ENCODE measurements at places on chromosomes 4 and X.

DNA sequence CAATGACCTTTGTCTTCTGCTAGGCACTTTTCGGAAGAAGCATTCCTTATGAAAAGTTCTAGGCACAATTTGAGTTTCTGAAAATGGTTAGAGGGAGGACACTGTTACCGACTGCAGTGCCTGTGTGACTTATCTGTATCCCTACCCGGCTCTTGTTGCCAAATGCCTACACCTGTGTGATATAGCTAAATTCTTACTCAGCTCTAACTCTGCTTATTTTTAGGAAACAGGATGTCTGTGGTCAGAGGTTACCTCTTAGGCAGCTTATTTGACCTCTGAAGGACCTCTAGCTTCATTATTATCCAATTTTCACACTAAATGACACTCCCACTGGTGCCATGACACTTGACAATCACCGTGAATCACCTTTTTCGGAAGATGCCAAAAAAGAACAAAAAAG is 561.1 kb upstream of the SMIM31 start:
- no peak for DNase-seq

DNA sequence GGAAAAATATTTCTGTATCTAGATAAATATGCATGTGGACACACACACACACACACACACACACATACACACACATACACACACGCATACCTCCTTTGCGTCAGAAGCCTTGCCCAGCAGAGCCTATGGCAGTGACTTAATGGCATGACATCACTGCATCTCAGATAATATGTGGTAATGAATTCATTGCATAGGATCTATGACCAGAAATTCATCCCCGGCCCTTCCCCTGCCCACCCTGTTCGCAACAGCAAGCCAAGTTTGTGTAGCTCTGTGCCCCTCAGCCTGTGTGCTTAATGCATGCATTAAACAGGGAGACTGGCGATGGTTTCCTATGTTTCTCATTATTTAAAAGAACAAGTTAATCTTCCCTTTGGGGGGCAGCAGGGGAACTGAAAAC is 120.7 kb downstream of the NKX6-1 start:
- no peak for DNase-seq

- DNase-seq = no peak
These were observed 205.3 kb downstream of the SPOCK3 start for GRCh38 chr4:167028976-167029375.

DNA sequence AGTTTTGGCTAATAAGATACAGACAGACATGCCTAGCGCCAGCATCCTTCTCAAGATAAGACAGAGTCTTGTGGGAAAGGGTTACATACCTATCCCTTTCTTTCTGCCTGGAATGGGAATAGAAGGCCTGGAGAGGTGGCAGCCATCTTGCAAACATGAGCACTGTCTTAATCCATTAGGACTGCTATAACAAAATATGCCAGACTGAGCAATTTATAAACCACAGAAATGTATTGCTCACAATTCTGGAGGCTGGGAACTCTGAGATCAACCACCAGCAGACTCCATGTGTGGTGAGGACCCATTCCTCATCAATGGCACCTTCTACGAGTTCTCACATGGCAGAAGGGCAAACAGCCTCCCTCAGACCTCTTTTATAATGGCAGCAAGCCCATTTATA is 26.5 kb upstream of the NEIL3 start:
- DNase-seq = no peak

DNA sequence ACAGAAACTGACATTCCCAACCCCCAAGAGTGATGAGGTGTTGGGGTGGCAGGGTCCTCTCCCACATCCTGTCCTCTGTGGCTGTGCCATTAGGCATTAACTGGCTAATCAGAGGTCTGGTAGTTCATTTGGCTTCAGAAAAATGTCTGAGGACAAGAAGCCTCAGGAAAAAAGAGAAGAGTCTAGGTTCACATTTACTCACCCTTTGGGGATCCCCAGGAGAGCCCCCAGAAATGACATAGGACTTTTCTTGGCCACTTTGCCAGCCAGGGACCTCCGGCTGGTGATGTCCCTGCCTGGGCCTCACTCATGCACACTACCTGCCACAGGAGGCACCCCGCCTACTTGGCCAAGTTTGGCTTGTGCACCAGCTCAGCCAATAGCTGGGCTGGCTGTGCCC is 173.0 kb downstream of the RBM46 start:
- DNase-seq = no peak

DNA sequence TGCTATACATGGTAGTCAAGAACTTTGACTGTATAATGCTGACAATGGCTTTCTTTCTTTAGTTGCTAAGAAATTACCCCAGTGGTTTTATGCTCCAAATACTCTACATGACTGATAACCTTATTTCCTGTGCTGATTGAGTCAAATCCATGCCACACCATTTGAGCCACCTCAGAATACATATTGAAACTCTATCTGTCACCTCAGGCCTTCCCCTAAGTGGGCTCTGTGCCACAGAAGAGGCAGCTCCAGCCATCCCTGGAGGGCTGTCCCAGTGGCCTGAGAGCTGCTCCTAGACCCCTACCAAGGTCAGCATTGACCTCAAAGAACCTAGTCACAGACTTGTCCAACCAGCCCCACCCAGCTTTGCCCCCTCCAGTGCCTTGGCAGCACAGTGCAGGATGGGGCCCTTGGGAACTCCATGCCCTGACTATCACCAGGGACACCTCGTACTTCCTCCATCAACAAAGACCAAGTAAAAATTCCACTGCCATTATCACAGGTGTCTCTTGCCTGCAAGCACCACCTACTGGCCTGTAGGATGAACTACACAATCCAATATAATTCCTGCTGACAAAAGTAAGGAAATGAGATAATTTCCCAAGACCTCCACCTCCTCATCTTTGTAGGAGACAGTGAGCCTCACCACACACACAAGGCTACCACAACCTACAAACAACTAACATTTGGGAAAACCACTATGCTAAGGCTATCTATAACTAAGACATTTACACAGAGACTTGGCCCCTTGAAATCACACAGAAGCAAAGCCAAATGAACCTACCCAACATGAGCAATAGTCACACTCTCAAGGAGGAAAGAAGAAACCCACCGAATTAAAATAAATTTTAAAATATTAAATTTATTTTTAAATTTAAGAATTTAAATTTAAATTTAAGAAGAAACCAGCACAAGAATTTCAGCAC is 239.9 kb downstream of the NKX6-1 start:
- peak; percentile 1 for DNase-seq

DNA sequence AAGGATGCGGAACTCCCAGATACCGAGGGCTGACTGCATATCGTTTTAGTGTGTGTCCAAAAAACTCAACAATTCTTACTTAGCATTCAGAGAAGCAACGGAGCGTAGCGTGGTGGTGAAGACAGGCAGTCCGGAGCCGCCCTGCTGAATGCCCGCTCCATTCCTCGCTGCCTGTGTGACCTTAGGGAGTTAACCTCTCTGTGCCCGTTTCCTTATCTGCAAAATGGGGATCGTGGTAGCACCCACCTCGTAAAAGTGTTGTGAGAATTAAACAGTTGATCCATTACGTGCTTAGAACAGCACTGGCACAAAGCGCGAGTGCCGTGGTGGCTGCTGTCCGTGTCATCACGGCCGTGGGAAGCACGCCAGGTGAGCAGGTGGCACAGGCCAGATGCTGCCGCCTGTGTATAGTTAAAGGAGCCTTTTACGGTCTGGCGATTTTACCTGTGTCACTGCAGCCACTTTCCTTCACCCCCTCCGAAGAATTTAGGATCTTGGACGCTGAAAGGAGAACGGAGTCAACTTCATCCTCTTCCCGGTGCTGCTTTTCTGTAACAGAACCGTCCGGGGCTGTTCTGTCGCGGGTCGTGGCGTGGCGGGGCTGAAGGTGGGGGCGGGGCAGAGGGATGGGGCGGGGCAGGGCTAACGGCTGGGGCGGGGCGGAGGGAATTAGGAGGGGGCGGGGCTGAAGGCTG is 885 bp downstream of the CCDC110 start:
- peak; percentile 73 for DNase-seq

DNA sequence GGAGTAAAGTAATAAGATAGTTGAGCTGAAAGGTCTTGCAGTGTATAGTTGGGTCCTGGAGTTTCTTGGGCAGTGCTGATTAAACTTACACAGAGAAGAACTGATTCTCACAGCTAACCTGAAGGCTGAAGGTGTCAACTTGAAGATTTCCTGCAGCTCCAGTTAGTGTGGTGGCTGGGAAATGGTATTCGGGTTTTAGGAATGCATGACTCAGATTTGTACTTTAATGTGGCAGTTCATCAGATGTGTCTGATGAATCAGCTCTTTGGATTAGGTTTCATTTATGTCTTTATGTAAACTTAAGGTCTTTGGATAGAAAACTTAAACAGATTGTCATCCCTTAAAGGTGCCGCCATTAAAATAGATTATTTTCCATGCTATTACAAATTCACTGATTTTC is 200.0 kb downstream of the IL1RAPL1 start:
- DNase-seq = no peak

- DNase-seq = no peak
These were observed 5.9 kb downstream of the ENAM start for GRCh38 chr4:70634482-70634881.

- no peak for DNase-seq
These were observed 18.3 kb downstream of the SPON2 start for GRCh38 chr4:1154126-1154522.

DNA sequence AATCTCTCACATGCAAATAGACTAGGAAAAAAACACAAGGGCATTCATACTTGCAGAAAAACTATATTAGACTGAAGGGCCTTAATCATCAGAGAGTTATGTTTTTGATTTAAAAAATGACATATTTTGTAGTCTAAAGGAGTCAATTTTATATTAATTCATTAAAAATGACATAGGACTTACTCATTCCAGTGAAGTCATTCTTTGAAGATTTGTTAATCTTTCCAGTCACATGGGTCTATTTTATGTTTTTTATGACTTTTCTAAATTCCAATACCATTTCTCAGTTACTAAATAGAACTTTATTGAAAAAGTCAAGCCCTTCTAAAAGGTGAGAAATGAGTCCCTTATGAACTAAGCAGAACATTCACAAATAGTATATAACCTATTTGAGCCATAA is 743.8 kb upstream of the INTU start:
- no peak for DNase-seq

DNA sequence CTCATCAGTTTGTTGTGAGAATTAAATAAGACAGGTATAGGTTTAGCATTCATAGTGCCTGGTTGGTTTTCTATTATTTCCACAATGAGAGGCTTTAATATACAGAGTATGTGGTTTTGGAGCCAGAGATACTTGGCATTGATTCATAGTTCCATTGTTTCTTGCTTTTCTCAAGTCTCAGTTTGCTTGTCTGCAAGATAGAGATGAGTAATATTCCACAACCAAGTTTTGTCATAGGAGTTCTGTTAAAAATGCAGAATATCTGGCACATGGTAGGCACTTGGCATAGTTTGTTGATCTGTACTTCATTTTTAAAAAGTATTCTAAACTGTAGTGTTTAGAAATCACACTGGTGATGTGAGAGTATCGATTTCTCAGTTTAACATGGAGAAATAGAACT is 37.5 kb upstream of the EDA2R start:
- no peak for DNase-seq

- DNase-seq = no peak
These were observed 24.2 kb downstream of the TNIP2 start for GRCh38 chr4:2731907-2732317.

- no peak for DNase-seq
These were observed 47.5 kb downstream of the ZGRF1 start for GRCh38 chr4:112589206-112589605.

GRCh38 chrX:39196192-39197102 is 395.2 kb downstream of the MID1IP1 start:
- DNase-seq = peak; percentile 19

GRCh38 chr4:94516067-94516466 is 64.3 kb downstream of the PDLIM5 start:
- DNase-seq = no peak

DNA sequence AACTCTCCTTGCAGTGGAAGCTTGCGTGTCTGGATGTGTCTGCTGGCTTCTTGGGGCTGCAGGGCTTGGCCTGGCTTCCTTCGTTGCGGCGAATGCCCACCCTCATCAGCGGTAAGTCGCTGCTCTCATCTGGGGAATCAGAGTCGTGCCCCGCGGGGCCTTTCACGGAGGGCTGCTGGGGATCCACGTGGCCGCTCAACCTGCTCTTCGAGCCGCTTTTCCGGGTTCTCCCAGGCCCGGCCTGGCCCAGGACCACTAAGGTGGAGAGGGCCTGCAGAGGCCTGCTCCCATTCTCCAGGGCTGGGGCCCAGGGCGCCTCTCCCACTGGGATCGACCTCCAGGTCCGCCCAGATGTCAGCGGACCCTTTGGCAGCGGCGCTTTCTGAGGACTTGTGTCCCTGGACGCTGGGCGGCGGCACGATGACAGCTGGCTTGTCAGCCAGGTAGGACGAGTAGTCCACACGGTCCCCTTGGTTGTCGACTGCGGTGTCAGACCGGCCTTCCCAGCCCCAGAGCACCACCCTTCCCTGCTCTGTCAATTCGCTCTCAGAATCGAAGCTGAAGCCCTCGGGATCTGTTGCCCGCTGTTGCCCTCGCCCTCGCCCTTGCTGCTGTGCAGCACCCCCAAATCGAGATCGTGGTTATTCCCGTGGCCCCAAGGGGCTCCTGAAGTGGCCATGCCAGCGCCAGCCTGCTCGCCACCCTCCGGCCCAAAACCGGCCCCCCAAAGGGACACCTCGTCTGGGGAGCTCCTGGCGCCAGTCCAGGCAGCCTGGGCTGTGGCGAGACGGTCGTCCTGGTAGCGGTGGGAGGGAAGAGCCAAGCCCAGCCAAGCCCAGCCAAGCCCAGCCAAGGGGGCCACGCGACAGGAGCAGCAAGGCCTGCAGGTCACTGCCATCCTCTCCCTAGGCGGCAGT is 37.8 kb upstream of the NHSL2 start:
- DNase-seq = no peak

DNA sequence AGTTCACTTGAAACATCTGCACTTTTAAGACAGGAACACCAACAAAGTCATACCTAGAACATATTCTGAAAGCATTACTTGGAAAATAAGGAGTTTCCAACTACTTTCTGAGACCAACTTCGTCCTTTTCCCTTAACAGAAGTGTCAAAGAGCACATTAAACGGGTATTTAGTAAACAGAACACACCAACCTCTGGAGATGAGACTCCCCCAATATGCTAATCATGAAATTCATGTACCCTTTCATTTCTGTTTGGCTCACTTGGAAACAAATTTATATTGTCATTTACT is 69.2 kb downstream of the NOCT start:
- DNase-seq = no peak

DNA sequence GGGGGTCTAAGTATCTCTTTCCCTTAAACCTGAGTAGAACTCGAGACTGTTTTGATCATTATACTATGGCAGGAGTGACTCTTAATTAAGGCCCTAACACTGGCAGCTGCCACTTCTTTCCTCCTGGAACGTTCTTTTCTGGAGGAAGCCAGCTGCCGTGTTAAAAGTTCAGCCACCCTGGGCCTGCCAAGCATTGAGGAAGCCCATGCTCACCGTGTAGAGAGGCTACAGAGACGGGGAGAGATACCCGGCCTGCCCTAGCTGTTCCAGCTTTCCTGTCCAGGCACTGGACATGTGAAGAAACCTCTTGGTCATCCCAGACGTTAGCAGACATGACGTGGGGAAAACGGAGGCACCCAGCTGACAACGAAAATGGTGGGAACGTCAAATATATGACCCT is 274.1 kb downstream of the ARHGAP10 start:
- no peak for DNase-seq

GRCh38 chr4:53281438-53281837 is 84.4 kb downstream of the SCFD2 start:
- DNase-seq = no peak

GRCh38 chrX:113892891-113893290 is 691.0 kb upstream of the HTR2C start:
- DNase-seq = no peak

- no peak for DNase-seq
These were observed 1646.9 kb upstream of the ADGRL3 start for GRCh38 chr4:59553063-59553720.

Data from NCI-H1092 treated with DMSO at 0.1 percent for 48 hours (cell line).